ENCODE measurements at places on chromosomes 6 and 20.

DNA sequence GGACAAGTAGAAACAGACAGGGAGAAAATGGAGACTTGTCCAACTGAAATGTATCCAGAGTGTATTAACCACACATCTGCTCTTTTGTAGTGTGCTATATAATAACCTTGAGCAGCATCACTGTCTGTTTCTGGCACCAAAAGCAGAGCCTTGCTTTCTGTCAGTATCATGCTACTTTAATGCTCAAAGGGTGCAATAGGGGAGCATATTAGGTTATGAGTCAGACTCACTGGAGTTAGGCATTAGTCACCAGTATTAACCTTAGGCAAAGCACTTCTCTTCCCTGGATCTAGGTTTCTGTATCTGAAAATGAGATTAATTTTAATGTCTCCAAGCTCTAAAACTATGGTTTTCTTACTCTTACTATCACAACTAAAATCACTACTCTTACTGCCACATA, 280.1 kb downstream of the TFAP2B start:
- DNase-seq = no peak

DNA sequence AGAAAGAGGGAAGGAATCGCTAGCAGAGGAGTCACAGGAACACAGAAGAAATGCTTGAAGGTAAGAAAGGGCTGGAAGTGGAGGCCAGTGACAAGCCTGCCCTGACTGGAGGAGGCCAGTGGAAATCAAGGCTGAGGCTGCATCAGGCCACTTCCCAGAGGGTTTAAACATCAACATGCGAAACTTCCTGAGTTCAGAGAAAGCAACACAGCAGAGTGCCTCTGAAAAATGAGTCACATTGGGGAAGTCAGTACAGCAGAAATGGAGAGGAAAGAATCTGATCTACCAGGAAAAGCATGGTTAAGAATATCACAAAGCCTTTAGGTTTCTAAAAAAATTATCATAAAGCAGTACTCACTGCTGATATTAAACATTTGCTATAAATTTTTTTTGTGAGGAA, 23.3 kb downstream of the NAPB start:
- no peak for DNase-seq

DNA sequence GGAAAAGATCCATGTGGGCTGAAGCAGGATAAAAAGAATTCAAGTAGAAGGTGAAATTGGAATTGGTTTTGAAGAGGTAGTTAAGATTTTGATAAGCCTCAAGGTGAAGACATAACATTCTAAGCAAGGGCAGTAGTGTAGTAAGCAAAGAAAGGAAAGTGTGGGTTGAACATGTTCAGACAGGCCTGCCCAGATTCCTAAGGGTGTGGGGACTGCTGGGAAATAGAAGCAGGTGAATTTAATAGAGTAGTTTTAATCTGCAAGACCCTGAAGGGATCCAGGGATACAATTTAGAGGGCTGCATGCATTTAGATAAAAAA, 19.1 kb downstream of the TAB2 start:
- no peak for DNase-seq

DNA sequence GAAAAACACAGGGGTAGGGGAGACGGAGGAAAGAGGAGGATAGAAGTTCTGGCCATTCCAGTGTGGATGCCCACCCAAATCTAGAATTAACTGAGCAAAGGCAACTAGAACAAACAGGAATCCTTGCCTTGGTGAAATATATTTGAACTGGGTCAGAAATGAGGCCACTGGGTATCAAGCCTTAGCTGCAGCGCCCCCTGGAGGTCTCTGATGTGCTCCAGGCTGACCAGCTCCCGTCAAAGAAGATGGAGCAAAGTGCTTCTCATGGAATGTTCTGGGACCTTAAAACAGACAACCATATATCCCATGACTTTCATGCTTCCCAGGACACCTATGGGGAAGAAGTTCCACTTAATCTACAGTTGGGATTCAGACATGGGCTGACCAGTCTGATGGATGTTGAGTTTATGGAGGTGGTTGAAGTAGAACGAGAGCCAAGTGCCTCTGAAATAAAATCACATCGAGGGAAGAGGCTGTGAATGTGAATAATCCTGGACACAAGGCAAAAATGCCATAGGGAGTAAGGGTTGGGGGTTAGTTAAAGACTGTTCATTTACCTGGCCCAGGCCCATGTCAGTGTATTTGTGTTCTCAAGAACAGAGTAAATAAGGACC, 50.4 kb downstream of the HLA-DPB1 start:
- DNase-seq = peak; percentile 14

GRCh38 chr6:79813143-79813850, 134.1 kb downstream of the ELOVL4 start:
- DNase-seq = no peak

- DNase-seq = no peak
Measured at GRCh38 chr20:3128275-3128984, 31.2 kb downstream of the FASTKD5 start.

DNA sequence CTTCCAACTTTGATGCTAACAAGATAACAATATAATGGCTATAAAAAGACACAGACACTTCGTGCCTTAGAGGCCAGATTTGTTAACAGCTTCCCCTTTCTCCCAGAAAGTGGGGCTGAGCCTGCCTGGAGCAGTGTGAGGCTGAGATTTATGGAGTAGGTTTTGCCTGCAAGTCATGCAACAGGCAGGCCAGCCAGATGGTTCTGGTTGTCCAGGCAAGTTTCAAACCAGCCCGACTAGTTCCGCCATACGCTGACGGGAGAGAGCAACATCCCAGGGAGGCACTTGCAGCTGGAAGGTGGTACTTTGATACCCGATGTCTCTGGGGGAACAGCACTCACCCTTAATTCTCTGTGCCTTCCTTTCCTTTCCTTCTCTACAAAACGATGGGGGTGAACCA, 81.3 kb upstream of the NAA20 start:
- no peak for DNase-seq

- DNase-seq = no peak
Measured at GRCh38 chr20:4063631-4064030, 48.3 kb upstream of the RNF24 start.

DNA sequence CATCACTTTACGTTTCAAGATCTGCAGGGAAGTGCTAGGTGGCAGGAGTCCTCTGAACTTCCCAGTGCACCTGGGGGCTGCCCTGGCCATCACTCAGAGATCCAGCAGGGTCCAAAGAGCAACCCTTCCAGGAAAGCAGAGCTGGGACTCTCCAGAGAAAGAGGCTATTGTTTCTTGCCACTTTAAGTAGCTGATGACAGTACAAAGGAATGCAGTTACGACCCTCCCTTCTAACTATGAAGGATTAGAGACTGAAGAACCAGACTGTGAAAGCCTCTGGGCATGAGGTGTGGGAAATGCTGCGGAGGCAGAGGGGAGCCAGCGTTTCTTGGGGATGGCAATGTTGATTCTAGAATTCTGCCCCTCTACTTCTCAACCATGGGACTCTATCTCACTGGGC, 189.1 kb upstream of the SUPT3H start:
- no peak for DNase-seq

- no peak for DNase-seq
Measured at GRCh38 chr6:28875191-28875747, 48.5 kb downstream of the TRIM27 start.

DNA sequence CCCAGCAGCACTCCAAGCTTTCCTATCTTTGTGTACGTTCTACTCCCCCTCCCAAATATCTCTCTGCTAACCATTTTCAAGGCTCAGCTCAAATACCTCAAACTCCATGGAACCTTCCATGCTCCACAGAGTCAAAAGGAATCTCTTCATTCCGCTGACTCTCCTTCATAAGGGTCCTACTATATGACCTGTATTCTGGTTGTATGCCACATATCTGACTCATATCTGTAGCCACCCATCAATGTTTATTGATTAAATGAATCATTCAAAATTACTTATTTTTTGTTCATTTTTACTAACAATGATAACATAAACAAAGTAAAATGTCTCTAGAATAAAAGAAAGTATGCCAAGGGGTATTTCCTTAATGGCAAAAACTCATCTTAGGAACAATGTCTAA, 123.2 kb downstream of the ARHGAP18 start:
- no peak for DNase-seq

GRCh38 chr6:15892369-15892768, 229.5 kb upstream of the DTNBP1 start:
- no peak for DNase-seq

DNA sequence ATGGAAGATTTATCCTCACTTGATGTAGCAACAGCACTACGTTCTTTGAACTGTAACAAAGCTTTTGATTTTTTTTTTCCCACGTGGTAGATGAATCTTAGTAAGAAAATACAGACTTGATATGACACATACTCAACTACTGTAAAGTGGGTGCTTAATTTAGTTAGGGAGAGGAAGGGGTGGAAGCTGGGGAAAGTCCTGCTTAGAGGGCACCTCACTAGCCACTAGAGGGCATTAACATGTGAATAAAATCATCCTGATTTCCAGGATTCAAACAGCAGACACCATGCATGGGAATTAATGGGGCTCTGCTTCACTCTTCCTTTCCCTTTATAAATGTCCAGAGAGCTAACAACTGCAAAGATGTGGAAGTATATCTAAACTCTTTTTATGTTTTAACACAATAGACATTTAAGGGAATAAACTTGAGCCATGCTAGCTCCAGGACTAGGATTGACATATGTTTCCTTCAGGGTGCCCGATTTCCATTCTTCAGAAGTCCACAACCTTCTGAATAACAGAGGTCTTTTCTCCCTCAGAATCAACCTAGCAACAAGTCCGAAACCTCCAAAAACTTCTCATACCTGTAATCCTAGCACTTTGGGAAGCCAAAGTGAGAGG, 250.1 kb downstream of the ATXN1 start:
- DNase-seq = no peak

- DNase-seq = no peak
Measured at GRCh38 chr6:23611776-23612381, 514.1 kb upstream of the NRSN1 start.

DNA sequence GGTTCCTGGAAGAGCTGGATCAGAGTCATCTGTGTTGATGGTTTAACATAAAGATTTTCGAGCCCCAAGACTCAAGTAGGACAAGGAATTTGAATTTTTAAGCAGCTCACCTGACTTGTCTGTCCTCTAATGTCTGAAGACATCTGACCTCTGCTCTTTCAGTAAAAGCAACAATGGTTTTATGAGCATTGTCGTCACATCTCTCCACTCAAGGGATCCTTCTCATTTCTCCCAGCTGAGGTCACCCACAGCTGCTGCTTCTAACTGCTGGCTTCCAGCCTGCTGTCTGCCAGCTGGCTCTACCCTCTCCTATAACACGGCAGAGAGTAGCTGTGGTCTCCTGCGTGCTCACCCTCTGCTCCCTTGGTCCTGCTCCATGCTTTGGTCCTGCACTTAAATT, 24.7 kb upstream of the HDAC2 start:
- DNase-seq = peak; percentile 95

DNA sequence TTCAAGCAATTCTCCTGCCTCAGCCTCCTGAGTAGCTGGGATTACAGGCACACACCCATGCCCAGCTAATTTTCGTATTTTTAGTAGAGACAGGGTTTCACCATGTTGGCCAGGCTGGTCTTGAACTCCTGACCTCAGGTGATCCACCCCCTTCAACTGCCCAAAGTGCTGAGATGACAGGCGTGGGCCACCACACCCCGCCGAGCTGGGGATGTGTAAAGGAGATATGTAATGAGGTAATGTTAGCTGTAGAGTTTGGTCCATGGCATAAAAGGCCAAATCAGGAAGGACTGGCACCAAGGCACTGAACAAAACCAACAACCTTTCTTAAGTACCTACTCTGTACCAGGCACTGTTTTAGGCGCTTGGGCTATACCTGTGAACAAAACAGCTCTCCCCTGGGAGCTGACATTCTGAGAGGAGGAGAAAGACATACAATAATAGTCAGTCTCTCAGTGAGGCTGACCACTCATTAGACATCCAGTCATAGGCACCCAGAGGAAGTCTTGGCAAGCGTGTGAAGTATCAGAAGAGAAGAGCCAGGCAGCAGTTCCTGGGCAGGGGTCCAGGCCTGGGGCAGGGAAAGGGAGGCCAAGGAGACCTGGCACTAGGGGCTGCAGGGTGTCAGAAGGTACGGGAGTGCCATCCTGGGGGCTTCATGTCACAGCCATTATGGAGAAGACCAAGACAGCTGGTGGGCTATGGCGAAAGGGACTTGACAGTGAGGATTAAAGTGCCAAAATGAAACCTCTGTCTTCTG, 164.8 kb upstream of the DTNBP1 start:
- DNase-seq = no peak

DNA sequence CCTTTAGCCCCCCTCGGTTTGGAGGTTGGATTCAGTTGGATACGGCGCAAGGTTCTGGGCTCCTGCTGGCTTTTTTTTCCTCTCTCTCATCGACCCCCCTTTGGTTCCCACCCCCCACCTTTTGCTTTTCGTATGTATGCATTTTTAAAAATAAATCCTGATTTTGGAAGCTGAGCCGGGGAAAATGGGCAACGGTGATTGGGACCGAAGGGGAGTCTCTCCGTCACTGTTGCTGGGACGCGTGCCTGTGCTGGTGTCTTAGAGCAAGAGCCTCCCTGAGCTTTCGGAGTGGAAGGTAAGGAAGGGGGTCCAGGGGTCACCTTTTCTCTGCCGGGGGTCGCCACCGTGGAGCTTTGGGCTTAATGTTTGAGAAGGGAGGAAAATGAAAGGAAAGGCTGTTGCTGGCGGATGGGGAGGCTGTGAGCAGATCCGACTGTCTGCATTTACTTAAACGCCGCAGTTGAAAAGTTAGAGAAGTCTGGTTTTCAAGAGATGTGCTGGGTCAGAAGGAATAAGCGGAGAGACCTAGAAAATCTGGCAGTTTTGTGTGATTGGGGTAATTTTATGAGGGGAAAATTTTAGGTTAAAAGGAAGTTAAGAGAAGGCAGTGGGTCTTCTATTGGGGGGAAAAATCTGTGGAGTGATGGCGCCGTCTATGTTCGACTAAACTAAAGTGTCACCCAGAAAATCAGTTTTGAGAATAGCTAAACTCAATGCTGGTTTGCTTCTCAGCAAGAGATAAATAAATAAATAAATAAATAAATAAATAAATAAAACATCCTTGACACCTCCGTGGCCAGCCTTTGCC, 828 bp downstream of the ADGRB3 start:
- no peak for DNase-seq

All from SHP77 treated with DMSO at 0.1 percent for 48 hours (cell line).